ENCODE measurements at places on chromosomes 13 and 19.

- no peak for DNase-seq
Observed at GRCh38 chr13:95050800-95051615, 250.2 kb downstream of the ABCC4 start.

GRCh38 chr19:35436477-35437405 is 11.3 kb upstream of the FFAR2 start:
- DNase-seq = peak; percentile 14

DNA sequence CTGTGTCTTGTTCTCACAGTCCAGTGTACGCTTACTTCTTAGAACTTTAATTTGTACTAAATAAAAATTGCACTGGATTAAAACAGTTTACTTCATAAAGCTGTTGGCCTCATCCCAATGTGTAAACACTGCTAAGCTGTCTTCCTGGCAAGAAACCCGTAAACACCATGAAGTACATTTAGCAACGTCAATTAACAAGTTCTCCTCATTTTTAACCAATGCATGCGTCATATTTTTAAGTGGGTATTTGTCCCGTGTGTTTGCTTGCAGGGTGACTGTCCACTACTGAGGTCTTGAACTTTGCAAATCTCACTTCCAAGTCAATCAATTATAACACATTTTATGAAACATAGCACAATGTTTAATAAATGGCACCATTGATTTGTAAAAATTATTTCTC is 28.2 kb downstream of the LAIR2 start:
- no peak for DNase-seq

GRCh38 chr19:33214596-33214995 is 11.1 kb downstream of the SLC7A10 start:
- no peak for DNase-seq

- DNase-seq = no peak
Observed at GRCh38 chr13:101325423-101325822, 90.9 kb downstream of the NALCN start.

- DNase-seq = no peak
Observed at GRCh38 chr19:556611-557382, 12.9 kb downstream of the GZMM start.

DNA sequence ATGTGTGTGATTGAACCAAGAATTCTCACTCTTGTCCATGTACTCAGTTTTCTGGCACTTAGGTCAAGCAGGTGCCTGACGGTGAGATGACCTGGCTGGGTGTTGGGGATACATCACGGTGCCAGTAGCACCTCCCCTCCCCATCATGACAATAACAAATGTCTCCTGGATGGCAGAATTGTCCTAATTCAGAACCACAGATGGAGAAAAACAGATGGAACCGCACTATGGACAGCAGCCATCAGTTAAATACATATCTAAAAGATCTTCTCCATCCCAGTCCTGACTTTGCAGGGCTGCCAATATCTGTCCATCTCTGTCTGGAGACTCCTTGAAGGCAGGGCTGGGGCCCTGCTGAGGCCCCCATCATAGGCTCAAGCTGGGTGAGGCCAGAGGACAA is 126.9 kb downstream of the PTPRS start:
- DNase-seq = no peak

- no peak for DNase-seq
Observed at GRCh38 chr13:40505196-40505595, 161.2 kb downstream of the FOXO1 start.

- peak; percentile 36 for DNase-seq
Observed at GRCh38 chr19:33868788-33869412, 72.2 kb downstream of the KCTD15 start.

- DNase-seq = no peak
Observed at GRCh38 chr19:17458970-17459369, 1.8 kb downstream of the NXNL1 start.

- DNase-seq = no peak
Observed at GRCh38 chr13:23320926-23321534, 112.5 kb downstream of the SACS start.

- no peak for DNase-seq
Observed at GRCh38 chr13:29709407-29710069, 114.0 kb upstream of the SLC7A1 start.

GRCh38 chr19:15276620-15277215 is 44.5 kb upstream of the EPHX3 start:
- DNase-seq = peak; percentile 18
